ENCODE measurements at places on chromosomes 3 and 15.

DNA sequence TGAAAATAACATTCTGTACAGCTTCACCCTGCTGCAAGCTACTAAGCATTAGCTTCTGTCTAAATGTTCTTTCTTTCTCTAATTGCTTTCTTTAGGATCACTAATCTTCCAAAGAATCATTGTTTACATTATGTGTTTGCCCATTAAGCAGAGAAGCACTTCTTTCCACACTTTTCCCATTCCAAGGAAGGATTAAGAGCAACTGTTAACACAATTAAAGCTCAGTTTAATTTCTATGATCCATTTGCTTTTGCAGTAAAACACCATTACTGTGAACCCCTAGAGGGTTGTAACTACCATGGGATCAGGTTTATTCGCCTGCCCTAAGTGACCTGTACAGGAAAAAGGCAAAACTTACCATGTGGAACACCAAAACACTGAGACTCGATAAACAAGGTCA is 125.8 kb upstream of the ZNF385D start:
- DNase-seq, result no peak

DNA sequence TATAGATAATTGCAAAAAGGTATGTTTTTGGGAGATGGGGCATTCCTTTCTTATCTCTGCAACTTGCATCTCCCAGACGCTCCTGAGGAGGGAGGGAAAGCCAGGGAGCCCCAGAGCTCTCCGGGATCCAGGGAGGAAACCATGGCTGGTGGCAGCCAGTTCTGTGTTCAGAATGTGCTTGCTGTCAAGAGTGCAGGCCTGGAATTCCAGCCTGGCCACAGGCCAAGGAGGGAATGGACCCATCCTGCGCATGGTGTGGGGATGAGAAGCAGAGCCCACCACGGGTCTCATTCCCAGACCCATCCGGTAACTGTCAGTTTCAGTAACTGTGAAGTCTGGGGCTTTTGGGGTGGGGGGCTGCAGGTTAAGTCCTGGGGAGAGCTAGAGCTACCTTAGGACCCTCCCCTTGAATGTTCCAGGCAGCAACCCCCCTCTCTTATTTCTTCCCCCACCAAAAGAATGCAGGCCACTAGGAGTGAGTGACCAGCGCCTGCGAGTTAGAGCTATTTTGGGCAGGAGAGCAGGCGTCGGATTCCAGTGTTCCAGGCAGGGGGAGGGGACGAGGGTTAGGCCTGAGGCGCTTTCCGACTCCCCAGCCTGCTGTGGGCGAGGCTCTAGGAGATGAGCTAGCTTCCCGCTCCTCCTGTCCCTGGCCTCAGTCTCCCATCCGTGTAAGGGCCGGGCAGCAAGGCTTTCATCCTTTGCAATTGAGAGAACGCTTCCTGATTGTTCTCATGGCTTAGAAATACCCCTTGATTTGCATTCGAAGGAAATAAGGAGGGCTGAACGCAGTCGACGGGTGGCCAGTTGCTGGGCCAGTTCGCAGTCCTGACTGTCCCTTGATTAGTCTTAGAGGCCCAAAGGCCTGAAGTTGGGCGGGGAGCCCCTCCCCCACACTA is 781 bp upstream of the DAG1 start:
- peak; percentile 71 for DNase-seq

GRCh38 chr3:119826711-119827608 is 45.1 kb downstream of the NR1I2 start:
- no peak for DNase-seq

- peak; percentile 57 for DNase-seq
These were observed 143.4 kb upstream of the RASGRP1 start for GRCh38 chr15:38707802-38708671.

DNA sequence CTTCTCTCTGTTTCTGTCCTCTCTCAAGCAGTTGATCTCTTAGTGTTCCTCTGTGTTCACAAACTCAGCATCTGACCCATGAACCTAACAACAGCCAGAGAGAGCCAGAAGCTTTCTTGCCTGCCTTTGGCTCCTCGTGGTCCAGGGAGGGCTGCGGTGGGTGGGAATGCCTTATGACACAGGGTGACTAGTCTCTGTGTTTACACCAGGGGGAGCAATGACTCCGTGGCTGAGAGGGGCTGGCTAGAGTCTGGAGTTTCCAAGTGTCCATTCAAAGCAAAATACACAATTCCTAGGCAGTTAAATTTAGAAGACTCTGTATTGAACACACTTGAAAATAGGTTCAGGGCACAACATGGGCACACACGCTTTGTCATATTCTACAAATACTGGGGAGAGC is 370.0 kb upstream of the FRG2C start:
- DNase-seq, result peak; percentile 63

- DNase-seq, result no peak
These were observed 35.6 kb upstream of the FILIP1L start for GRCh38 chr3:100149713-100150415.

GRCh38 chr15:31332020-31332680 is 5.5 kb downstream of the KLF13 start:
- no peak for DNase-seq

GRCh38 chr3:188881954-188882641 is 289.7 kb upstream of the TPRG1 start:
- no peak for DNase-seq

- no peak for DNase-seq
These were observed 9.8 kb downstream of the ISG20 start for GRCh38 chr15:88648357-88649214.

DNA sequence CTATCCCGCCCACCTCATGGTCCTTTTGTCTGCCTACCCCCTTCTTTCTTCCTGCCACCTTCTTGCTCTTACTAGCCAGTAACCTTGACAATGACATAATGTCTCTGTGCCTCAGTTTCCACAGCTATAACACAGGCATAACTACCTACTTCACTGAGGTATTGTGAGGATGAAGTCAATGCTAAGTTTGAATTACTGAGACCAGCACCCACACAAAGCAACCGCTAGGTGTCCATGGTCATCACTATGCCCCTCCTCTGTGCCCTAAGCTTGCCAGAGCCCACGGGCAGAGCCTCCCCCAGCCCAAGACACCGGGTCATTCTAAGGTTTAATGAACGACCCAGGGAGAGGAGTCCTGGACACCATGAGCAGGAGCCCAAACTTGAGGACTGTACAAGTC is 101.6 kb downstream of the OXNAD1 start:
- no peak for DNase-seq
